Hepatocyte (in vitro differentiated cells): ENCODE measurements at places on chromosomes 13 and 19.
A peak's percentile ranks its signal among the peaks of the same experiment; 100 is the strongest.

- no peak for DNase-seq
Observed at GRCh38 chr19:7801020-7801570, 28.9 kb upstream of the EVI5L start.

DNA sequence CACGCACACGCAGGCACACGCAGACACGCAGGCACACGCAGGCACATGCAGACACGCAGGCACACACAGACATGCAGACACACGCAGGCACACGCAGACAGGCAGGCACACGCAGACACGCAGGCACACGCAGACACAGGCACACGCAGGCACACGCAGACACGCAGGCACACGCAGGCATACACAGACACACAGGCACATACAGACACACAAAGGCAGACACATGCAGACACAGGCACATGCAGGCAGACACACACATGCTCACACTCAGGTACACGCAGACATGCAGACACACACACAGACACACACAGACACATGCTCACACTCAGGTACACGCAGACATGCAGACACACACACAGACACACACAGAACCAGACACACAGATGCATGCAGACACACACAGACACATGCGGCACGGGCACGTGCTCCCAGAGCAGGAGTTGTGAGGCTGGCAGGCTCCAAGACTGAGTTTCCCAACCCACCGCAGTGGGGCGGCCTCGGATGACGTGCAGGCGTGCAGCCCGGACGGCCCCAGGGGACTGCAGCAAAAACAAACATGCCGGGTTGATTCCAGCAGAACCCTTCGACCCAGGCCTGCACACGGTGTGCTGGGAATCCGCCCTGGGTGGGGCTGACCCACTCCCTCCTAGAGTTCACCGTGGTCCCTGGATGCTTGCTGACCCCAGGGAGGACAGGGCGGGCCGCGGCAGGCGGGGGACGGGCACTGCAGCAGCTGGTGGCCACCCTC, 100.0 kb downstream of the GADD45B start:
- DNase-seq = peak; percentile 68

DNA sequence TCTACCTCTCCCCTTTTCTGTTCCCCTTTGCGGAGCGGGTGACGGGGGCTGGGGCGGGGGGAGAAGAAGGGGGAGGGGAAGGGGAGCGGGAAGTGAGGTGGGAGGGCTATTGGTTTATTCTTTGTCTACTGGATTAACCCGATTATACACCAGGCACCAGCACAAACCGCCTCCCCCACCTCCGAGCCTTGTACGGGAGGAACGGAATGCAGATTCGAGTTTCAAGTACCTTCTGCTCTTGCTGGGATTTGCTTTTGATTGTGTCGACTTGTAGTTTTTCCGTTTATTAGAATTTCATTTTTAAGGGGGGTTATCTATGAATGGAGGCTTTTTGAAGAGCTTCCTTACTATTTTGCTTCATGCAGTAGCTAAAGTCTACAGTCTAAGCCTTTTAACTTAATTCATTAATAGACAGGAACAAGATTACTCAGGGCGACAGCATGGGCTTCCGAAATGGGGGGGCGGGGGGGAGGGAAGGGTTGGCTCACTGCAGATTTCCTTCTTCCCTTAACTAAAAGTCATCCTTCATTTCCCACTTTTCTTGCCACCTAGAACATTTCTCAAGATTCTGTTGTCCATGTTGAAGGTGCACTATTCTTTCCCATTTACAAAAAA, 937 bp upstream of the SPRY2 start:
- peak; percentile 68 for DNase-seq

GRCh38 chr13:67130444-67130843, 99.7 kb downstream of the PCDH9 start:
- no peak for DNase-seq

DNA sequence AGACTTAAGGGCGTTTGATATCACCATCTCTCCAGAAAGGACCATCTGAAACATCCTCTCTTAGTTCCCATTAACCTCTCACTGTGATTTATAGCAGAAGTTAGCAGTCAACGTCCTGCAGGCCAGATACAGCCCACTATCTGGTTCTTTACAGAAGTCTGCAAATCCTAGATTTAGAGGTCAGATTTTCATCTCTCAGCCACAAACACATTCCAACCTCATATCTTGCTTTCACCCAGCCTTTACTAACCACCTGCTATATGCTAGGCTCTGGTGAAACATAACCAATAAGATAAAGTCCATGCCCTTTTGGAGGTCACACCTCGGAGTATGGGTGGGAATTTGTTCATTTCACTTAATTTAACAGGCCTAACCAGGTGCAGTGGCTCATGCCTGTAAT, 76.8 kb upstream of the CACNA1A start:
- DNase-seq = no peak

- DNase-seq = no peak
Observed at GRCh38 chr13:30097089-30097488, 210.3 kb downstream of the KATNAL1 start.

DNA sequence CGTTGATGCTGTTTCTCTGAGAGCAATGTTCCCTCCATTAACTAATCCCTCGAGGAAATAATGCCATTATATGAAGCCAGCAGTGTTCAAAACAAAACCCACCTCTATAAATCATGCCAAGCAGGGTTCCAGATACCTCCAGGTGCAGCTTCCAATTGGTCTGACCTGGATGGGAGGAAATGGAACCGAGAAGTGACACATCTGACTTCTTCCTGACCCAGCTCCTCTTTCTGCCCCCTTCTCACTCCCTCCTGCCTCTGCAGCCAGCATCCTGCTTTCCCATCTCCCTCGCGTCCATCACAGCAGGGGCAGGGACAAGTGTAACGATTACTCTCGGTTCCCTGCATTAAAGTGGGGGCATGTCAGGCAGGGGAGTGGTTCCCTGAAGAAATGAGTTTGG, 37.5 kb downstream of the HSPH1 start:
- DNase-seq = no peak

- no peak for DNase-seq
Observed at GRCh38 chr13:62234780-62235440, 819.3 kb upstream of the PCDH20 start.

- DNase-seq = peak; percentile 94
Observed at GRCh38 chr19:58559275-58560006, 1.0 kb upstream of the UBE2M start.

GRCh38 chr13:40402931-40403431, 263.5 kb downstream of the FOXO1 start:
- DNase-seq = no peak

DNA sequence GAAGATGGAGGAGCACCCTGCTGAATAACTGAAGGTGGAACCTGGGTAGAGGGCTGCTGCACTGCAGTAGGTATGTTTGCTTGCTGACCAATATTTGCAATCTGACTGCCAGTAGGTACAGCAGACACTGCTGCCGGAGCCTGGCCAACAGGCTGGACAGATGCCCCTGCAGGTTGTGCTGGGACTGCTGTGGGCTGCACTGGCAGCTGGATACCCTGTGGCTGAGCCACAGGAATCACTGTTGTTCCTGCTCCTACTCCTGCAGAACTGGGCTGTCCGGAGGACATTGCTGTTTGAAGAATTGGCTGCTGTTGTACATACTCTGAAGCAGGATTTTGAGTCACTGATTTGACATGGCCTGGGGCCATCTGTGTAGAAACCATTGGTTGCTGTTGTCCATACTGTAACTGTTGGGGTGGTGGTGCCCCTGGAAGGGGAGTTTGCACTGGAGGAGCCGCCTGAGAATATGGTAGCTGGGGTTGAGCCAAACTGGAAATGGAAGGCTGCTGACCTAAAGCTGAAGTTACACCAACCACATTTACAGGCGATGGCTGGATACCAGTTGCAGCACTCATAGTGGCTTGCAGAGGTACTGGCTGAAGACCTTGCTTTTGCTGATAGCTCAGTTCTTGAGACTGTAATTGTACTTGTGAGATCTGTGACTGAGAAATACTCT, 2.2 kb downstream of the TSC22D1 start:
- DNase-seq = peak; percentile 51

DNA sequence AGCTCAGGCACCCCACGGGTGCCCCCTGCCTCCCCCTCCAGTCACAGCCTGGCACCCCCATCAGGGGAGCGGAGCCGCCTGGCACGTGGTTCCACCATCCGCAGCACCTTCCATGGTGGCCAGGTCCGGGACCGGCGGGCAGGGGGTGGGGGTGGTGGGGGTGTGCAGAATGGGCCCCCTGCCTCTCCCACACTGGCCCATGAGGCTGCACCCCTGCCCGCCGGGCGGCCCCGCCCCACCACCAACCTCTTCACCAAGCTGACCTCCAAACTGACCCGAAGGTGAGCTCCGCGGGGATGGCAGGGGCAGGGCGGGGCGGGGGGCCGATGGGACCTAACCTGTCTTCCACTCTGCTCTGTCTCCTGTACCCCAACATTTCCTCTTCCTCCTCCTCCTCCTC, 25.0 kb downstream of the CKM start:
- no peak for DNase-seq

DNA sequence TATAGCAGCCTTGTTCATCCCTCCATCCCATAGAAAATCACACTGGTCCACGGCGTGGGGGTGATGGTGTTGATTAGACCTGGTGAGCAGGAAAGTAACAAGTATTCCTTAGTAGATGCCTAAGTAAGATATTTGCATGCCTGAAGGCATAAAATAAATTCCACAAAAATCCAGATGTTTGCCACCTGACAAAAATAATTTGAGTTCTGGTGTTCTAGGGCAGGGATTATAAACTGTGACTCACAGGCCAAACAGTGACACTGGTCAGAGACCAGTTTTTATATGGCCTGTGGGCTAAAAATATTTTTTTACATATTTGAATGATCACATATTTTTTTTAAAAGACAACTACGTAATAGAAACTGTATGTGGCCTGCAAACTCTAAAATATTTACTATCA, 310.7 kb downstream of the RFC3 start:
- no peak for DNase-seq

GRCh38 chr19:19470579-19470978, 44.8 kb downstream of the TSSK6 start:
- no peak for DNase-seq

DNA sequence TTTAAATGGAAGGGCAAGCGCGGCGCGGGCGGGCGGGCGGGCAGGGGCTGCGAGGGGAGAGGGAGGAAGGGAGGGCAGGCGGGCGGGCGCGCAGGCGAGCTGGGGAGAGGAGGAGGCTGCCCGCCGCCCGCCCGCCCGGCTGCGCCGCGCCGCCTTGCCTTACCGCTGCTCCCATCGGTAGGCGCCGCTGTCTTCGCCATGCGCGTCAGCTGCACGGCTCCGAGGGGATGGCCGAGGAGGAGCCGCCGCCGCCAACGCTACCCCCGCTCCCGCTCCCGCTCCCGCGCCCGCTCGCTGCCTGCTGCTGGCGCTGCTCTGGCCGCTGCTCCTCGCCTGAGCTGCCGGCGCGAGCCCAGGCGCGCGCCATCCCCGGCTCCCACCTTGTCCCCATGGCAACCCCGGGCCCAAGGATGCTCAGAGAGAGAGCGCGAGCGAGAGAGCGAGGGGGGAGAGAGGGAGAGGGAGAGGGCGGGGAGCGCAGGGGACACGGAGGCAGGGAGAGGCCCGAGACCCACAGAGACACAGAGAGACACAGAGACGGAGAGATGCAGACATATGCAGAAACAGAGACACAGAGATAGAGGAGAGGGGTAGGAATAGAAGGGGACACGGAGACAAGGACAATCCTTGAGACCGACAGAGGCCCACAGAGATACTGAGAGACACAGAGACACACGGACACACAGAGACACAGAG, 40.3 kb downstream of the DEDD2 start:
- peak; percentile 91 for DNase-seq

DNA sequence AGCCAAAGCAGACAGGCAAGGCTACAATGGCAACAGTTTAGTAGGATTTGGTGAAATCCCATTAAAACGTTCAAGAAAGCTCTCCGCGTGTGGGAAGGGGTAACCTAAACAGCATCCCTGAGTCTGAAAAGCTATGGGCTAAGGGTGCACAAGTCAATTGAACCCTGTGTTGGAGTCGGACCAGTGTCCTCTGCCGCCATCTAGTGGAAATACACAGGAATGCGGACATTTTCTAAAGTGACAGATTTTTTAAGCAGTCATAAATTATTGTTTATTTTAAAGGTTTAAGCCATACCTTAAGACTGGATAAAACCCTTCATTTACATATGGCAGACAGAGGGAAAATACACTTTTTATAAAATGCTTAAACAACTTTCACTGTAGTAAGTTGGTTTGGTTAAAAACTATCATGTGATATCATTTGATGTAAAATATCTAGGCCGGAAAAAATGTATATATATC, 26.5 kb upstream of the LSM14A start:
- peak; percentile 67 for DNase-seq

DNA sequence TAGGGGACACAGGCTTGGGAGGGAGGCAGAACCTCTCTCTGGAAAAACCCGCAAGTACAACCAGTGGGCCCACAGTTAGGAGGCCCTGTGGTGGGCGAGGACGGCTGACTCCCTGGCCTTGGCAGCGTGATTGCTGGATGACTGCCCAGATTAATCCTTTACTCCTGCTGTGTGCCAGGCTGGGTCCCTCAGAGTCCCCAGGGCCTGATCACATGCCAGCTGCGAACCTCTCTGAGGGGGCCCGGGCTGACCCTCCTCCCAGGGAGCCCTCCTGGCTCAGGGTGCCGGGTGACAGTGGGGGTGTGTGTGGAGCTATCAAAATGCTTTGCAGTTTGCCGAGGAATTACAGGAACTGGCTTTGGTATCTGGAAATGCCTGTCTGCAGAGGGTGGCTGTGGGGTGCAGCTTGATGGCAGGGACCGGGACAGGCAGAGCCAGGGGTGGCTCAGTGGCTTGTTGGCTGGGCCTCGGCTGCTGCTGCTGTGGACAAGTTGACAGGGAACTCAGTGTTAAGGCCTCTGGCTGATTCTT, 48.9 kb downstream of the DNM2 start:
- no peak for DNase-seq

DNA sequence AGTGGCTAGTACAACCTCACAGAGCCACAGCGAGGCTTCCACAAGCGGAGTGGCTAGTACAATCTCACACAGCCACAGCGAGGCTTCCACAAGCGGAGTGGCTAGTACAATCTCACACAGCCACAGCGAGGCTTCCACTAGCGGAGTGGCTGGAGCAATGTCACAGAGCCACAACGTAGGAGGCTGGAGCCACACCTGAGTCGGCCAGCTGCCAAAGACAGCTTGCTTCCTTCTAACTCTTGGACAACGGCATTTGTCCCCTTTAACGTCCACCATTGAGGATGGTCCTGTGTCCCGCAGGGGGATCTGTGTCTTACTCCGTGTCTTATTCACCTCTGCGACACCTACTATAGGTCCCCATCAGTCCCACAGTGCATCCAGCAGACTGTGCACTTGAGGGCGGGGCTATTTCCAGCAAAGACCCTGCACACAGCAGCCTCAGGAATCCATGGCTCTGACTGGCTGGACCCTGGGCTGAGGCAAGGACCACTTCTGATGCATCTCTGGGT, 3.7 kb downstream of the ZNF787 start:
- DNase-seq = no peak

GRCh38 chr19:35715355-35715809, 2.4 kb upstream of the KMT2B start:
- DNase-seq = no peak

GRCh38 chr13:59176775-59177174, 987.0 kb downstream of the DIAPH3 start:
- no peak for DNase-seq

GRCh38 chr19:16373989-16374388, 49.4 kb downstream of the KLF2 start:
- no peak for DNase-seq
